SIG-M5 (cell line): ENCODE measurements at places on chromosomes 4 and X.

DNA sequence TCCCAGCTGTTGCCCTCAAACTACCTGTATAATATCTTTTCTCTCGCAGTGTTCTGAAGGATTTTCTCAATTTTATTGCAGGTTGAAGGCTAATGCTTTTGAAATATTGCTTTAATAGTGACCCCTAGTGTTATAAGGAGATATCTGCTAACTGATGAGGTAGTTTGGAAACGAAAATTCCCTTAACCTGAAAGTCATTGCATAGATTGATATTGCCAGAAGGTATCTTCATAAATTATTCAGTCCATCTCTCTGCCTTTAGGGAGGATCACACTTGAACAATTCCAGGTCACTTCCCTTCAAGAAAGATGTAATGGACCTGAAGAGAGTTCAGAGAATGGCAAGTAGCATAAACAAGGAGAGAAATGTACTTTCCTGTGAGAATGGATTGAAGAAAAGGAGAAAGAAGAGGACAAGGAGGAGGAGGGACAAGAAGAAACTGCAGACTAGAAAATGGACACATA is 44.1 kb downstream of the TIGD4 start:
- no peak for DNase-seq

- no peak for DNase-seq
These were observed 28.6 kb downstream of the MAGEB1 start for GRCh38 chrX:30275498-30275897.

DNA sequence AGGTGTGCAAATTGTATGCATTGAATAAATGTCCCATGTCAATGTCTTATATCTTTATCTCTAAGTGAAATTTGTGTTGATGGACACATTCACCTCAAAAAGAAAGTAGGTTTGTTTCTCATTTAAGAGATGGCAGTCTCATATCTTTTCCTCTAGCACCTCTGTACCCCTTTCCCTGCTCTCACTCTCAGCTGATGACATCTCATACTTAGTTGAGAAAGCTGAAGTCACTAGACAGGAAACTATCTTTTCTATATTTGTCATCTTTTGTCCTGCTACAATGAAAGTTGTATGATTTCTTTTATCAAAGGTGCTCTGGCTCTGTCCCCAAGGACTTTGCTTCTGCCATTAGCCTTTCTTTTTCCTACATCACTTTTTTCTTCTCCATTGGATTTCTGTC is 84.0 kb upstream of the GRPR start:
- no peak for DNase-seq

DNA sequence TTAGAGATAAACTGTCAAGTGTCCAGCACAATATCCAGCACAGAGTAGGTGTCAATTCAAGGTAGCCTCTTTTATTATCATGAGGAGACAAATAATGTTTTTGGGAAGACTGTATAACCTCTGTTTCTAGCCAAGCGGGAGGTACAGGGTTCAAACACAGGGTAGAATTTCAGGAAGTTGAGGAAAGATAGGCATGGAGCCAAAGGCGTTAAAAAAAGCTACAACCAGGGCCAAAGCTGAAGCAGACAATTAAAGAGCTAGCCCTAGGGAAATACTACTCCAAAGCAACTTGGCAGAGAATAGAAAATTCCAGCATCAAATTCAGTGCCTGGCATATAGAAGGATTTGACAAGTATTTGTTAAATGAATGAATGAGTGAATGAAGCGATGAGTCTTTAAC is 40.0 kb upstream of the CASK start:
- no peak for DNase-seq

DNA sequence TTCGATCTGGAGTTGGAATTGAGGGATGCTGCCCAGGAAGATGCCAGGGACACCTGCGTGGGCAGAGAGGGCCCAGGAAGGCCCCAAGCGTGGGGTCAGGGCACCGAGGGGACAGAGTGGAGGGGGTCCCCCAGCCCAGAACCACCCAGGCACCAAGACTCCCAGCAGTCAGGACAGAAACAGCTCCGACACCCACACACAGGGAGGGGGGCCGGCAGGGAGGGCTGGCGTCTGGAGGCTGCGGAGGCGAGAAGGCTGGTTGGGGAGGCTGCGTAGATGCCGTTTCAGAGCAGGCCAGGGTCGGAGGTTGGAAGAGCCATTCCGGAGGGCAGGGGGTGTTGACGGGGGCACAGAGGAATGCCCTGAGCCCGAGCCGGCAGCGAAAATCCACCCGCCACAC is 23.6 kb downstream of the ATP5ME start:
- no peak for DNase-seq

DNA sequence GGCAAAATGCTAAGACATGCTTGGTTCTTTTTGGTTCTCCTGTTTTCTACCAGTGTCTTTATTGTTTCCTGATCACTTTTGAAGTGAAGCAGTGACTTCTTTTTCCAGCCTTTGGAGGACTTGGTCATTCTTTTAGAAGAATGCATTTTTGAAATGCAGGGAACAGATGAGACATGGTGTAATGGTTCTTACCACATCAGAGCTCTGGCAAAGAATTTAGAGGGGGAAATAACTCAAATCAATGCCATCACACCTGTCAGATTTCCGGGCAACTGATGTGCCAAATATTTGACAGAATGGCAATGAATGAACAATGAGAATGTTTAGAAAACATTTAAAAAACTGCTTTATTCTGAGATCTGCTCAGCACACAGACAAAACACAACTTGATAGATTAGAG is 519.6 kb downstream of the IQCM start:
- DNase-seq: no peak

DNA sequence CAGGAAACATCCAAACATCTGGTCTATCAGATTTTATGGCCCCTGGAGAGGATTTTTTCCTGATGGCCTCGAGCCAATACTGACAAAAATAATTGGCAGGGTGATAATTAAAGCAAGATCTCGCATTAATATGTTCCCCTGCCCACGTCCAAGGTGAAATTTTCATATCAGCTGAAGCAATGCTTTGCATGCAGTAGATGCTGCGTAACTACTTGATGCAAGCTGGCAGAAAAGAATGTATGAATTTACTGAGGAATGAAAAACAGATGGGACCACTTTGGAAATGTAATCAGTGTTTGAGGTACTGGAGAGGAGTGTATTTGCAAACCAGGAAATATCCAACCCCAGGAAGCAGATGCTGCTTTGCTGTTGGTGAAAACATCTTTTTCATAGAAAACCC is 36.8 kb upstream of the REST start:
- no peak for DNase-seq

GRCh38 chr4:6047130-6047673 is 29.0 kb upstream of the C4orf50 start:
- no peak for DNase-seq

- no peak for DNase-seq
These were observed 61.7 kb downstream of the MAML3 start for GRCh38 chr4:140092094-140092851.
